ENCODE measurements at places on chromosomes 1 and 21.

DNA sequence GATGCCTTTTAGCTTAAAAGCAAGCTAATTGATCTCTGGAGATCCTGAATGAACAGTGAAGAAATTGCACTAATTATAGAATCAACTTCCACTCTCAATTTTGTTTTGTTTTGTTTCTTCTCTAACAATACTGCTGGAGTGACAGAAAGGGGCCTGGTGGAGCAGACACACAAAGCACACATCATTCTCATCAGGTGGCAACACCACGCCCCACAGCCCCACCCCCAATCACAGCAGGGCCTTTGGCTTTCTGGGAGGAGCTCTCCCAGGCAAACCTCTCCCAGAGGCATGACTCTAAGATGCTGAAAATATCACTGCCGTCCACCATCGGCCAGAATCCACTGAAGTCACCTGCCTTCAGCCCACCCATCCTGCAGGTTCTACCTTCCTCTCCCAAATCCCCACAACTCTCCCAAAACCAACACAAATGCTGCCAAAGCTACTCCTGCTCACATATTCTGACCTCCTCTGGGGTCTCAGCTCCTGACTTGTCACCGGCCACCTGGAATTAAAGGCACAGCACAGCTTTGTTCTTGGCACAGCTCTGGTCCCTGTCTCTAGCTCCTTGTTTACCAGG lies 120.7 kb downstream of the GRIK3 start:
- no peaks in the 10 kb centered on the region for H3K36me3 ChIP-seq
- no peaks in the 10 kb centered on the region for H3K4me1 ChIP-seq
- no peaks in the 10 kb centered on the region for H3K27me3 ChIP-seq
- no peak for DNase-seq
- H3K4me3 ChIP-seq: no peak overlapping the region
- no peak overlapping the region for H3K27ac ChIP-seq

- H3K4me1 ChIP-seq: no peaks in the 10 kb centered on the region
- no peak overlapping the region for H3K4me3 ChIP-seq
These were observed 7.9 kb upstream of the SH3GLB1 start for GRCh38 chr1:86696522-86696921.

DNA sequence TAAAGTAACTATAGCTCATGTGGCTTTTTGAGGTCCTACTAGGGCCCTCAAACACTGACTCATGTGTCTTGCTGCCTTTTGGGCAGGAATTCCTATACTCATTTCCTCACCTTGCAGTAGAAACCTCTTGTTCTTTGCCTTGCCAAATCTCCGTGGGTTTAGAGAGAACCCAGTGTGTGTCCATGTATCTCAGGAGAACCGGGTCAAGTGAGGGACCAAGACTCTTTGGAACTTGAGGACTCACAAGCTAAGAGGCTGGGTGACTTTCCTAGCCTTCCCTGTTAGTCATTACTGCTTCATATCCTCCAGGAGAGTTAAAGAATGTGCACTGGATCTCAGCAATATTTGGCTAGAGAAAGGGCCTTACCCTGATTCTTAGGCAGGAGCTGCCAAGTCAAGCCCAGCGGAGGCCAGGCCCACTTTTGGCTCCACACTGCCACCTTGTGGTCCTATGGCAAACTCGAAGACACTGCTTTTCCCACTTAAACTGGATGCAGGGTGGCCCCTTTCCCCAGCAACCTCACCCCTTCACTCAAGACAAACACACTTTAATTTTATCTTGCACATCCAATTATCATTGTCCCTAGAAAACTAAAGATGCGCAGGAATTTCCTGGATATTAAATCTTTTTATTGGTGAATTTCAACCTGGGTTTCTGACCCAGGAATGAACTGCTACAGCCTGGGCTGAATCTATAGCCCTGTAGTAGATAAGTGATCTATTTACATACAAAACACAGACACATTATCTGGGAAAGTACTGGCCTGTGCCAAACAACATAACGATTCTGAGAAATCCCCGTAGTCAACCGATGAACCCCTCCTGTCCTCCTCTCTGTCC lies 10.6 kb downstream of the AVPR1B start:
- no peak overlapping the region for H3K4me3 ChIP-seq
- DNase-seq: peak; percentile 81
- H3K27ac ChIP-seq: no peak overlapping the region
- no peaks in the 10 kb centered on the region for H3K4me1 ChIP-seq
- peaks cover 17% of the 10 kb centered on the region for H3K27me3 ChIP-seq
- no peaks in the 10 kb centered on the region for H3K36me3 ChIP-seq

DNA sequence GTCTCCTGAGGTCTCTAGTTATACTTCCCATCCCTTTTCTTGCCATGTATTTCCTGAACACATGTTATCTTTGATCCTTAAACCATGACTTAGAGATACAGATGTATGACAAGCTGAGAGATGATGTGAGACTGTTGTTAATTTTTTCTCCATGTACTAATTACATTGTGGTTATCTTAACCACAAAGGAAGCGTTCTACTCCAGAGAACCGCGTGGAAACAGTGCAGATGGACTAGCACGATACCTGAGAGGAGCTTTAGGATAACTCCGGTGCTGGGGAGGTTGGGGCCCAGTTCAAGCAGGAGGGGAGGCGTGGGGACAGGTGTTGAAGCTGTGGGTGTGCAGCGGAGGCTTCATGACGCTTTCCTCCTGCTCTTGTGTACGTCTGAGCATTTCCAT lies 17.5 kb downstream of the PDE9A start:
- H3K27ac ChIP-seq: no peak overlapping the region
- no peak for DNase-seq
- H3K36me3 ChIP-seq: no peaks in the 10 kb centered on the region
- peaks cover 5% of the 10 kb centered on the region for H3K27me3 ChIP-seq

- H3K27ac ChIP-seq: no peak overlapping the region
- no peaks in the 10 kb centered on the region for H3K4me1 ChIP-seq
- no peak for DNase-seq
- H3K36me3 ChIP-seq: peaks cover 5% of the 10 kb centered on the region
- H3K4me3 ChIP-seq: no peak overlapping the region
These were observed 135.8 kb upstream of the B3GALT2 start for GRCh38 chr1:193322211-193322610.

DNA sequence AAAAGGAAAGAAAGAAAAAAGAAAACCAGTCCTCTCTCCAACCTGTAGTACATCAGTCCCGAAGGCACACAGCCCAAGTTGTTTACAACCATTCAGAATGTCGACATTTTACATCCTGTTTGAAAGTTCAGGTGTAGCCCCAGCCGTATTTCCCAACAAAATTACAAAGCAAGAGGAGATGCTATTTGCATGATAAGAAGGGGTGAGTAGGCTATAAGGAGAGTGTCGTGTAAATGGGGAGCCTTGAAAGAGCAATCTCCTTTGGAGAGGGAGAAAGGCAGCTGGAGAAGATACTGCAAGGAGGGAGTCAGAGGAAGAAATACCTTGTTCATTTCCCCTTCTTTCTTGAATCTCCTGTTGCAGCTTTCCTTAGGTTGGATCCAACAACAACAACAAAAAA lies 35.5 kb upstream of the DENND1B start:
- no peak overlapping the region for H3K4me3 ChIP-seq
- H3K27me3 ChIP-seq: no peaks in the 10 kb centered on the region
- peaks cover 2% of the 10 kb centered on the region for H3K36me3 ChIP-seq

- no peak overlapping the region for H3K4me3 ChIP-seq
- DNase-seq: no peak
- no peaks in the 10 kb centered on the region for H3K4me1 ChIP-seq
- no peaks in the 10 kb centered on the region for H3K36me3 ChIP-seq
- H3K27ac ChIP-seq: no peak overlapping the region
These were observed 31.5 kb downstream of the PRKAA2 start for GRCh38 chr1:56676571-56677035.

- H3K36me3 ChIP-seq: peaks cover 27% of the 10 kb centered on the region
- peaks cover 34% of the 10 kb centered on the region for H3K4me1 ChIP-seq
- peak overlapping the region; percentile 98 for H3K4me3 ChIP-seq
- peak overlapping the region; percentile 94 for H3K27ac ChIP-seq
These were observed 1.2 kb downstream of the KHDRBS1 start for GRCh38 chr1:32014948-32015273.

GRCh38 chr1:154866257-154867063 lies 3.6 kb downstream of the KCNN3 start:
- no peaks in the 10 kb centered on the region for H3K36me3 ChIP-seq
- H3K4me1 ChIP-seq: peaks cover 40% of the 10 kb centered on the region
- no peak for DNase-seq
- peaks cover 75% of the 10 kb centered on the region for H3K27me3 ChIP-seq
- no peak overlapping the region for H3K4me3 ChIP-seq
- no peak overlapping the region for H3K27ac ChIP-seq

Measured in activated CD8-positive, alpha-beta memory T cell treated with anti-CD3 and anti-CD28 coated beads, Interleukin-2, amount 10 ng/mL, durations not matched to agents 7 days and 5 days (primary cell).